Fibroblast of skin of back (primary cell): ENCODE measurements at places on chromosomes 3 and 15.

- no peak for DNase-seq
Measured at GRCh38 chr3:10628891-10629670, 123.7 kb upstream of the ATP2B2 start.

- DNase-seq, result peak; percentile 17
Measured at GRCh38 chr3:81419228-81419627, 342.2 kb downstream of the GBE1 start.

DNA sequence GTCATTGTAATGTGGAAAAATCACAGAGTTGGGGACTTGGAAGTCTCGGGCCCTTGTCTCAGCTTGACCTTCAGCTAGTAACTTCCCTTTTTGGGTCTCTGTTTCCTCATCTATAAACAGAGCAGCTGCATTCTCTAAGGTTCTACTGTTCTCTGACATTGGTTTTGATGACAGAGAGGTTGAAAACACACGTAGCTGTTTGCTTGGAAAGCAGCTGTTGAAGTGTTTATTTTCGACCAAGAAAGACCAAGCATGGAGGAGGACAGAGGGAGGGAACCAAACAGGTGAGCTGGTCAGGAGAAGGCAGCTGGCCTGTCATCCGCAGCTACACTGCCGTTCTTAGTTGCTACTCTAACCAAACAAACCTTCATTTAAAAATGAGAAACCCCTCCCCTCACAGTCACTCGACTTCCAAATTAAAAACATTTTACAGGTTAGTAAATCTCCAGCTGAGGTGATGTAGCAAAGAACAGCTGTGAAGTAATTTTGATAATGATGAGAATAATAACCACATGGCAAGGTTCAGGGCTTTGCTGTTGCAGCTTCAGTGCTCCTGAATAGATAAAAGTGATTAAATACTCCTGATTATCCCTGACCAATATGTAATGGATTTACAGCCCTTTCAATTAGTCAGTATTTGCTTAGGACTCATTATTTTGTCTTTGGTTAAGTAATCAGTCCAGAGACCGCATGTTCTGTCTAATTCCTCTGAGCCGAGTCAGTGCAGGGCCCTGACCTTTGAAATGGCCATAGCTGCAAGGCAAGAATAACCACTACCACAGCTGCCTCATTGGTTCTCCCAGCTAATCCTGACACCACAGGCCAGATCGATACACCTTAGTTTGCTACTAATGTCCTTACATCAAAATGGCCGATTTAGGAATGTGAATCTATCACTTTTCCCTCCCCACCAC is 65.3 kb downstream of the MEIS2 start:
- DNase-seq, result no peak

- DNase-seq, result no peak
Measured at GRCh38 chr15:92661956-92662355, 6.4 kb upstream of the FAM174B start.

DNA sequence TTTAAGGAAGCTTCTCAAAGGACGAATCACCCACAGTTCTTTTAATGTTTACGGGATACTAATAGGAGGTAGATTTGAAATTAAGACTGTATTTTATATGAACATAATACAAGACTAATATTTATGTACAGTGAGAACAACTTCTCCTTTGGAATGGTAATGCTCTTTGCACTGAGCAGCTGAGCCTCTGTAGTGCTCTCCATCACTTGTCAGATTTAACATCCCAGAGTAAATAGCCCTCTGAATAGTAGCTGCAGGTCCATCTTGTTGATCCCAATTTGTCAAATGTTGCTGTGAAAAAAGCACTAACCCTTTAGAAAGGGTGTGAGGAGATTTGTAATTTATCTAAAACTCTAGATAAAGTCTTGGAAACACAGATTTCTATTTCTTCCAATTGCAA is 351.4 kb upstream of the KCNMB2 start:
- DNase-seq, result no peak
